ENCODE measurements at places on chromosomes 12 and 14. TPM values are rescaled to one million over a fixed set of nuclear protein-coding genes. Genes with fewer than 3 reads are reported as not detected.

DNA sequence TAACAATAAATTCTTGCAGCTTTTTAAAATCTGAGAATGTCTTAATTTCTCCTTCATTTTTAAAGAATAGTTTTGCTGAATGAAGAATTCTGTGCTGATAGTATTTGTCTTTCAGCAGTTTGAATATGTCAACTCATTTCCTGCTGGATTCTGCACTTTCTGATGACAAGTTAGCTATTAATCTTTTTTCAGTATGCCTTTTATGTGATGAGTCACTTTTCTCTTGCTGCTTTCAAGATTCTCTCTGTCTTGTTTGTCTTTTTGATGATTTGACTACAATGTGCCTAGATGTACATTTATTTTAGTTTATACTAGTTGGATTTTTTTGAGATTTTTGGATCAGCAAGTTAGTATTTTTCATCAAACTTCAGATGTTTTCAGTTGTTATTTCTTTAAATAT lies 87.9 kb upstream of the AVPR1A start:
- no peak overlapping the region for H3K4me3 ChIP-seq
- H3K27me3 ChIP-seq = no peaks in the 10 kb centered on the region
- H3K4me1 ChIP-seq = no peaks in the 10 kb centered on the region
- no peak for DNase-seq

DNA sequence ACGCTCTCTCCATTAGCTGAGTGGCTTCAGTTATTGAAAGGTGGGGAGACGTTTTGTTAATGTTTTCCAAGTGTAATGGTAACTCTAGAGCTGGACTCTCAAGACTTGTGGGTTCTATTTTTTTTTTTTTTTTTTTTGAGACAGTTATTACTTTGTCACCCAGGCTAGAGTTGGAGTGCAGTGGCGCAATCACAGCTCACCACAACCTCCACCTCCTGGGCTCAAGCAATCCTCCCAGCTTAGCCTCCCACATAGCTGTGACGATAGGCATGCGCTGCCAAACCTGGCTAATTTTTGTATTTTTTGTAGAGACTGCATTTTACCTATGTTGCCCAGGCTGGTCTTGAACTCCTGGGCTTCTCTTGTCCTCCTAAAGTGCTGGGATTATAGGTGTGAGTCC lies 26.2 kb downstream of the ATF1 start:
- H3K27me3 ChIP-seq = no peaks in the 10 kb centered on the region
- DNase-seq = no peak
- peaks cover 27% of the 10 kb centered on the region for H3K36me3 ChIP-seq
- H3K27ac ChIP-seq = no peak overlapping the region
- no peak overlapping the region for H3K4me3 ChIP-seq

- no peaks in the 10 kb centered on the region for H3K4me1 ChIP-seq
- no peak overlapping the region for H3K27ac ChIP-seq
- H3K4me3 ChIP-seq = no peak overlapping the region
- peaks cover 37% of the 10 kb centered on the region for H3K27me3 ChIP-seq
- H3K36me3 ChIP-seq = no peaks in the 10 kb centered on the region
Observed at GRCh38 chr12:3380200-3381043, 110.6 kb upstream of the PRMT8 start.

GRCh38 chr12:9347328-9348127 lies 139.3 kb upstream of the PZP start:
- no peak overlapping the region for H3K27ac ChIP-seq
- H3K4me3 ChIP-seq = no peak overlapping the region
- DNase-seq = no peak
- H3K4me1 ChIP-seq = no peaks in the 10 kb centered on the region
- peaks cover 8% of the 10 kb centered on the region for H3K36me3 ChIP-seq

DNA sequence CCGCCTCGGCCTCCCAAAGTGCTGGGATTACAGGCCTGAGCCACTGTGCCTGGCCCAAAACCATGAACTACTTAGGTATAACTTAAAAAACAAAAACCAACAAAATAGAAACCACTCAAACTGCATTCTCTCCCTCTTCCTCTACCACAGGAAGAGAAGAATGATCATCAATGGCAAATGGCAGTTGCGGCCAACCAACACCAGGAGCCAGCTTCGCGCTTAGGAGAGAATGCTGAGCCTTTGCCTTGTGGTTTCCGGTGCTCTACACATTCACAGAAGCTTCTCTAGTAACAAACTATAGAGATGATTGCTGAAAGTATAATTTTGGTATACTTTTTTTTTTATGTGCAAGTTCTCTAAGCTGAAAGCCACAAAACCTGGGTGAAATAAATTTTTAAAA lies 17.1 kb downstream of the CATSPERB start:
- H3K36me3 ChIP-seq = no peaks in the 10 kb centered on the region
- no peak overlapping the region for H3K4me3 ChIP-seq
- H3K27me3 ChIP-seq = peaks cover 3% of the 10 kb centered on the region
- H3K4me1 ChIP-seq = no peaks in the 10 kb centered on the region
- no peak overlapping the region for H3K27ac ChIP-seq

DNA sequence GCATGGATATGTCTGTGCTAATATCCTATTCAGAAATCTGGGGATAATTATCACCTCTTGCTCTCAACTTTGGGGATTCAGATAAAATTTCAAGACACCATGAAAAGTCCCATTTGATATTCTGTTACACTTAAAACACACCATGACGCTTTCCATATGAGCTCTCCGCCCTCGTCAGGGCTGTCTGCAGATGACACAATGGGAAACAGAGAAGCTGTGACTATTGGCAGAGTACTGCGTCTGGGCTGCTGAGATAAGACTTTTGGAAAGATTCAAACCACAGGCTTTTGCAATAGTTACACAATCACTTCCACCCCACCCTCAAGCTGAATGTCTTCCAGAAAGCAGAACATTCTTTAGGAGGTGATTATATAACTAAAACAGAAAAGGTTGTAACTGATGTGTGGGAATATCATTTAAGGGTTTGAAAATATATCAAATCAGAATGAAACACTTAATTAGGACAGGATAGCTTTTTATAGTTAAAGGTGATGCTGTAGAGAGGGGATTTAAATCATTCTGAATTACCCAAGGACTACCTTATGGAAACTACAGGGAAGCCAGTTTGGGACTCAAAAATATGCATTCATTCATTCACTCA lies 75.3 kb upstream of the TMPO start:
- H3K27ac ChIP-seq = no peak overlapping the region
- peaks cover 71% of the 10 kb centered on the region for H3K27me3 ChIP-seq
- H3K4me3 ChIP-seq = no peak overlapping the region
- no peaks in the 10 kb centered on the region for H3K4me1 ChIP-seq
- no peak for DNase-seq
- H3K36me3 ChIP-seq = peaks cover 7% of the 10 kb centered on the region

Gene FGD4
- polyA plus RNA-seq = 3.3 TPM

DNA sequence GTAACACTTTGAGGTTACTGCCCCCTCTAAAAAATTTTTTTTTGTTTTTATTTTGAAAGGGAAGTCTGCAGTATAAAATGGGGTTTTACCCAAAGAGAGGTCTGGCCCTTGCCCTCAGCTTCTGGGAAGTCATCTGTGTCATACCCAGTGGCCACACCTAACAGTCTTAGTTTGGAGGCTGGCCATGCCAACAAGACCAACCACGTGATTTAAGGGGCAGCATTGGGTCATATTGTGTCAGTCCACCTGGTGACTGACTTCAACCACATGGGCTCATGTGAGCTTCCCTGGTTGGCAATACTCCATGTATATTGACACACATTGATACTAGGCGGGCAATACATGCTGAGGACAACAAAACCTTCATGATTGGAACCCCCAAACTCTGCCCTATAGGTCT lies 173.9 kb downstream of the GXYLT1 start:
- no peaks in the 10 kb centered on the region for H3K27me3 ChIP-seq
- no peaks in the 10 kb centered on the region for H3K4me1 ChIP-seq
- H3K36me3 ChIP-seq = no peaks in the 10 kb centered on the region
- DNase-seq = no peak
- H3K4me3 ChIP-seq = no peak overlapping the region
- H3K27ac ChIP-seq = no peak overlapping the region

GRCh38 chr14:73250317-73250713 lies 13.0 kb downstream of the PAPLN start:
- H3K36me3 ChIP-seq = no peaks in the 10 kb centered on the region
- no peak overlapping the region for H3K27ac ChIP-seq
- no peak for DNase-seq
- H3K4me1 ChIP-seq = peaks cover 30% of the 10 kb centered on the region
- no peak overlapping the region for H3K4me3 ChIP-seq
- H3K27me3 ChIP-seq = peaks cover 6% of the 10 kb centered on the region

DNA sequence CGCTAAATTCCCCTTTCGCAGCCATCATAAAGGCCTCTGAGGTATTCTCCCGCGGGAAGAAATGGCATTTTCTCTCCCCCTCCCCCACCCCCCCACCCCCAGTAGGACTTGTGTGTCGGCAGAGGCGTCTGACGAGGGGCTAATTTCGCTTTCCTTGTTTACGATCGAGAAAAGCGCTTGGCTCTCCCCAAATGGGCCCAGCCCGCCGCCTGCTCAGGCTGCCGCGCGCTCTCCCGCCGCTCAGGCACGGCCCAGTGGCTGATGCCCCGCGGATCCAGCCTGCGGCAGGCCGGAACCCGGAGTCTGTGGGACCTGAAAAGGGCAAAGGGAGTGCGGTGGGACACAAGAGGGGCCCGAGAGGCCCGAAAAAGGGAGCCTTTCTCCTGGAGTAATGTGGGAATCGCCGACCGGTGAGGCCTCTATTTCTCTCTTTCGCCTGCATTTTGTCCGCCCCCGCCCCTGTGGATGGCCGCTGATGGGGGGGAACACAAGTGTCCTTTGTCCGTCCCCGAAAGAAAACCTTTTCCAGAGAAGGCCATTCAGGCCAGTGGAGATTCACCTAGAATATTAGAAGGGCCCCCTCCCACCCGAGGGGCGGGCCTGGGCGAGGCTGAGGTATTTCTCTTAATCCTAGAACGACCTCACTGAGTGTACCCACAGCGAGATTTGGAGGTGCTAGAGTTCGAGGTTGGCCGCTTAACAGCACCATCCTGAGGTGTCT lies 9.0 kb upstream of the HOXC6 start:
- H3K4me1 ChIP-seq = peaks cover 22% of the 10 kb centered on the region
- H3K4me3 ChIP-seq = peak overlapping the region; percentile 41
- no peak for DNase-seq
- peaks cover 82% of the 10 kb centered on the region for H3K27me3 ChIP-seq
- H3K27ac ChIP-seq = no peak overlapping the region

- no peak for DNase-seq
- H3K27ac ChIP-seq = peak overlapping the region; percentile 51
- H3K4me3 ChIP-seq = peak overlapping the region; percentile 84
- peaks cover 58% of the 10 kb centered on the region for H3K27me3 ChIP-seq
- peaks cover 52% of the 10 kb centered on the region for H3K4me1 ChIP-seq
- H3K36me3 ChIP-seq = no peaks in the 10 kb centered on the region
Observed at GRCh38 chr12:49345825-49346658, 646 bp upstream of the DNAJC22 start.

DNA sequence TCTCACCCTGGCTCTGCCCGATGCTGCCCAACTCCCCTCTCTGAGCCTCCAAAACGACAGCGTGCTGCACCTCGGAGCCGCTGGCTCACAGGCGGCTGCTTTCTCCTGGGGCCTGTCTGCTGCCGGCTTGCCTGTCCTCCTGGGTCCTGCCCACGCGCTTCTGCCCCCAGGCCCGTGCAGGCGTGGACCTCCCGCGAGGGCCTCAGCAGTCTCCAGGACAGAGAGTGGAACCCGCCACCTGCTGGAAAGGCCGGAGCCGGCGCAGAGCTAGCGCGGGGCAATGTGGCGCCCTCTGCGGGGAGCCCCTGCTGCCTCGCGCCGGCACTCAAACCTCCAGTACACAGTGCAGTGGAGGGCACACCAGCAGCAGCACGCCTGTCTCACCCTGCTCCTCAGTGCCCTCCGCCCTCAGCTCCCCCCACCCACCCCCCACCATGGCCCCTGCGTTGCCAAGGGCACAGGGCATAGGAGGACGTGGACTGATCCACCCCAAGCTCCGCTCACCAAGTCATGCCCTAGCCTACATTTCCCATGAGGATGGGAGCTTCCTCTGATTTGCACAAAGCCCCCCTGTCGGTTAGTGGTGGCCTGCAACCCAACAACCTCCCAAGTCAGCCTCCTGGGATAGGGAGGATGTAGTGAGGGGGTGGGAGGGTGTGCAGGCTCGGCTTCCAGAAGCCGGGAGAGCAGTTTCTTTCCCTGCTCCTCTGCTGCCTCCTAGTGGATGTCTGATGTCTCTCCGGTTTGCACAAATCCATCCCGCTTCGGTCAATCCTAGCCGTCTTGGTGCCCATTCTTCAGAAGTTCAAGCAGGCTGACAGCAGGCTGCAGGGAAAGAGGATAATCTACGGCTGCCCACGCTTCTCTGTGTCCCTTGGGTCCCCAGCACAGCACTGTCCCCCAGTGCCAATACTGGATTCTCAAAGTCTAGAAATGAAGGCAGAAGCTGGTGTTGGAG lies 25.2 kb downstream of the KRT8 start:
- H3K4me3 ChIP-seq = peak overlapping the region; percentile 31
- H3K27me3 ChIP-seq = peaks cover 41% of the 10 kb centered on the region
- peaks cover 15% of the 10 kb centered on the region for H3K4me1 ChIP-seq

DNA sequence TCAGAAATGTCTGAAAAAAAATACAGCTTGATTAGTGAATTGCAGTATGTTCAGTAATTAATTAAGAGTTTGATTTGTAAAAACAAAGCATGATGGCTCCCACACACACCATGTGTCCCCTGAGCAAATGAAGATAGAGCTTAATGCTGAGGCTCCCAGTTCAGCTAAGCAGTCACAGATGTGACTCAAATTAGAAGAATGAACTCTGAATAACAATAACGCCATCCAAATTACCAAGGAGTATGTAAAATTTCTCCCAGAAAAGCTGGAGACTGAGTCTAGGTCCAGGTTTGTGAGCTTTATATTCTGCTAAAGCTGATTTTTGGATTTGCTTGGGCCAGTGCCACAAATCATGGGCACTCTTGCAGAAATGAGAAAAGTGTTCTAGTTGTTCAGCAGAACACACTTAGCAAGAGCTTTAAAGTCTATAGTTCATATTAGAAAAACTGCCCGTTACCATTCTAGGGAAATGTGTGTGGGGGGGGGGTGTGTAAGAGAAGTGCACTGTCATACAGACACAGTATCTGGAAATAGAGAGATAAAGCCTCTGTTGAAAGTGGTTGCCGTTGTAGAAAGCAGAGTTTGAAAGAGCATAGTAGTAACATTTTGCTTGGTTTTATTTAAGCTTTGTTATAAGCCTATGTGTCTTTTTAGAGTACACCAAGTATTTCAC lies 253.1 kb downstream of the BCAT1 start:
- no peak for DNase-seq
- no peaks in the 10 kb centered on the region for H3K36me3 ChIP-seq
- no peak overlapping the region for H3K27ac ChIP-seq
- H3K27me3 ChIP-seq = peaks cover 6% of the 10 kb centered on the region
- H3K4me1 ChIP-seq = no peaks in the 10 kb centered on the region

- H3K4me3 ChIP-seq = peak overlapping the region; percentile 68
- peaks cover 19% of the 10 kb centered on the region for H3K4me1 ChIP-seq
- peaks cover 12% of the 10 kb centered on the region for H3K36me3 ChIP-seq
- H3K27me3 ChIP-seq = no peaks in the 10 kb centered on the region
- no peak overlapping the region for H3K27ac ChIP-seq
- no peak for DNase-seq
Observed at GRCh38 chr12:122545855-122546254, 18.8 kb downstream of the KNTC1 start.

Data from naive B cell (primary cell).